ENCODE measurements at places on chromosomes 2 and 18.

- DNase-seq, result no peak
Observed at GRCh38 chr2:216302981-216303676, 69.2 kb downstream of the MARCHF4 start.

GRCh38 chr18:54023471-54023870 lies 201.0 kb downstream of the MBD2 start:
- DNase-seq, result no peak

- no peak for DNase-seq
Observed at GRCh38 chr2:73890301-73891092, 2.3 kb upstream of the ACTG2 start.

DNA sequence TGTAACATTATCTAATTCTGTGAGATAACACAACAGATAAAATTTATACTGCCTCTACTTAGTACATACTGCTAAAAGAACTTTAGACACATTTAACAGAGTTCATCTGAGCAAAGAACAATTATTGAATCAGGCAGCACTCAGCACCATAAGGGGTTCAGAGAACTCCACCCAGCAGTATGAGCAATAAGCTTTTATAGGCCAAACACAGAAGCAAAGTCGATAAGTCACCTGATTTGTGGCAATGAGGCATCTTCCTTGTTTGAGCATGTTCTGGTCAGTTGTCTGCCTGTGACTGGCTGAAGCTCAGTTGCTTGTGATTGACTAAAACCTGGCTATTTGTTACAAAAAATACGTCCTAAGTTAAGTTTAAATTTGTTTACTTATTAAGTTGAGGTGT lies 746.1 kb upstream of the DDX18 start:
- DNase-seq, result no peak

- no peak for DNase-seq
Observed at GRCh38 chr2:41718705-41719104, 329.1 kb upstream of the PKDCC start.

DNA sequence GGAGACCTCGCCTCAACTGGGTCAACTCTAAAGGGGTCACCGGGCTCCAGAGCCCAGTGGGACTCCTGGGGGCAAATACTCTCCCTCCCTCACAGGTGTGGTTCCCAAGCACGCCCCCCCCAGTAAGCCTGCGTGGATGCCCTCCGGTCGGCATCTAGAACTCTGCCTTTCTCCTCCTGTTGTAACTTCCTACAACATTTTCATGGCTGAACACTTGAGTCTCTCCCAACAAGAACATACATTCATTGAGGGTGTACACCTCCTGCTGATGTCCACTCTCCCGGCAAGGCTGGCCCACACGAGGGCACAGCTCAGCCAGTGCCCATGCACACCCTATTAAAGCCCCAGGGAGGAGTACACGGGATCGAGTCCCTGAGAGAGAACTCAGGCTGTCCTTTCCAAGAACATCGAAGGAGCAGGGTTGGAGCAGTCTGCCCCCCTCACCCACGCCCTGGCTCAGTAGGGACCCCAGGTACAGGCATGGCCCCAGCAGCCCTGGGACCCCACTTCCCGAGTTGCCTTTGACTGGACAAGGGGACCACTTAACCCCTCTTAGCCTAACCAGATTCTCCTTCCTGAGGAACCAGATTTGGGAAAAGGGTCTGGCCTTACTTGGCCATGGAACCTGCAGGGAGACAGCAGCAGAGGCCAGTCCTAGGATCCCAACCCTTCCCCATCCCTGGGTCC lies 37.4 kb downstream of the FAM178B start:
- no peak for DNase-seq

DNA sequence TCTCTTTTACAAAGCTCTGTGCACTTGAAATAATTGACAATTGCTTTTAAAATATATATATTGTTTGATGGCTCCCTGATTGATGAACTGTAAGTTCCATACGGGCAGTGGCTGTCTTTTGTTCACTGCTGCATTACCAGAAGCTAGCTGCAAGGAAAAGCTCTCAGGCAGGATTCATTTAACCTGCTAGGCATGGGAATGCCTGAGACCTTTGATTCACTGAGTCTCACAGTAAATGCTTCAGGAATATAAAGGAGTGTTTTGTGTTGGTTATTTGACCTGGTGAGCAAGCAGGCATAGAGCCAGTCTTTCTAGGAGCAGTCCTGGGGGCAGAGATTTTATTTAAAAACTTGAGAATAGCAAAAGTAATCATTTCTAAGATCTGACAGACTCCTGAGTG lies 193.2 kb upstream of the ITGA4 start:
- no peak for DNase-seq

- no peak for DNase-seq
Observed at GRCh38 chr2:44010266-44010665, 14.5 kb upstream of the LRPPRC start.

DNA sequence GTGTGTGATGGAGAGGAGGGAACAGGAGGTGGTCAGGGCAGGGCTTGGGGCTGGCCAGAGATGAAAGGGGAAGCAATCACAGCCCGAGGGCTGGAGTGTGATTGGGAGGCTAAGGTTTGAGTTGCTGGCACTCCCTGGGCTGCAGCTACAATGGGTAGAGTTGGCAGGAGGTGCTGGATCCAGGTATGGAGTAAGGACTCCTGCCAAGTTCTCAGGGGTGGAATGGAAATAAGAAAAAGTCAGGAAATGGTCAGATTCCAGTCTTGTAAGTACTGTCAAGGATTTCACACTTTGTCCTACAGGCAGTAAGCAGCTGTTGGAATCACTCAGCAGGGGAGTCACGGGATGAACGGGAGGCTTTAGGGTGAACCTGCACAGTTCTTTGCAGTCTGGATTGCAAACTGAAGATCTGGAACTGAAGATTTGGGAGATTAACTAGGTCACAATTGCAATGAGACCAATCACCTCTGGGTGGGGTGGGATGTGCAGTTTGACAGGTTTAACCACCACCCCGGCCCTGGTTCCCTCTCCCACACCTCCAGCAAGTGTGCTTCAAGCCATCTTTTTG lies 10.9 kb upstream of the INPP5D start:
- peak; percentile 9 for DNase-seq

- no peak for DNase-seq
Observed at GRCh38 chr2:201362396-201362795, 5.3 kb upstream of the FLACC1 start.

- no peak for DNase-seq
Observed at GRCh38 chr2:62947403-62947802, 103.2 kb upstream of the OTX1 start.

GRCh38 chr2:230234845-230235244 lies 9.3 kb downstream of the SP140 start:
- no peak for DNase-seq

GRCh38 chr2:123659120-123659519 lies 366.0 kb upstream of the CNTNAP5 start:
- no peak for DNase-seq

DNA sequence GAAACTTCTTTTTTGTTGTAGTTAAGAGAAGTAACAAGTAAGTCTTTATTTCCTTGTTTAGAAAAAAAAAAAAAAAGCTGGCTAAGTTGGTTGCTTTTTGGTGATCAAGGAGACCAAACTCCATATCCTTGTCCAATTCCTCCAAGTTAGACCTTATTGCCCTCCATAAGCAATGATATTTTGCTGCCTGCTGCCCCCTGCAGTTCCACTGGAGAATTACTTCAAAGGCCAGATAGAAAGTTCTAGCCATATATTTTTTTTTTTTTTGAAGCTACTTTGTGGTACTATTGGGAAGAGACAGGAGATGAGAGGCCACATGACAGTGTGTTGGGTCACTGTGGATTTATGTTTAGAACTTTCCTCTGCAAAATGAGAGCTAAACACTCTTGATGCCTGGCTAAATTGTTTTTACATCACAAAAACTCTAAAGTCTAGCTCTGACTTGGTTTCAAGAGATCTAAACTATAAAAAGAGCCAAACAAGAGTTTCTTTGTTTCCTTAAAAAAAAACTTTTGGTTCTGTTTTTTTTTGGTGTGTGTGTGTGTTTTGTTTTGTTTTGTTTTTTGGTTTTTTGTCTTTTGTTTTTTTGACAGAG lies 80.7 kb upstream of the RASGRP3 start:
- peak; percentile 41 for DNase-seq
